IPS DF 19.7 (cell line): ENCODE measurements at places on chromosomes 2 and 18.

GRCh38 chr2:180660881-180661685 lies 319.3 kb upstream of the UBE2E3 start:
- no peak for DNase-seq

GRCh38 chr18:5726011-5726410 lies 169.3 kb downstream of the TMEM200C start:
- DNase-seq: no peak

GRCh38 chr18:58263055-58263957 lies 219.3 kb downstream of the NEDD4L start:
- no peak for DNase-seq

GRCh38 chr18:59540780-59541179 lies 156.4 kb downstream of the CCBE1 start:
- no peak for DNase-seq

- DNase-seq: no peak
Observed at GRCh38 chr2:127455566-127456493, 37.6 kb downstream of the PROC start.

- DNase-seq: no peak
Observed at GRCh38 chr2:219406861-219407230, 11.3 kb upstream of the DES start.

DNA sequence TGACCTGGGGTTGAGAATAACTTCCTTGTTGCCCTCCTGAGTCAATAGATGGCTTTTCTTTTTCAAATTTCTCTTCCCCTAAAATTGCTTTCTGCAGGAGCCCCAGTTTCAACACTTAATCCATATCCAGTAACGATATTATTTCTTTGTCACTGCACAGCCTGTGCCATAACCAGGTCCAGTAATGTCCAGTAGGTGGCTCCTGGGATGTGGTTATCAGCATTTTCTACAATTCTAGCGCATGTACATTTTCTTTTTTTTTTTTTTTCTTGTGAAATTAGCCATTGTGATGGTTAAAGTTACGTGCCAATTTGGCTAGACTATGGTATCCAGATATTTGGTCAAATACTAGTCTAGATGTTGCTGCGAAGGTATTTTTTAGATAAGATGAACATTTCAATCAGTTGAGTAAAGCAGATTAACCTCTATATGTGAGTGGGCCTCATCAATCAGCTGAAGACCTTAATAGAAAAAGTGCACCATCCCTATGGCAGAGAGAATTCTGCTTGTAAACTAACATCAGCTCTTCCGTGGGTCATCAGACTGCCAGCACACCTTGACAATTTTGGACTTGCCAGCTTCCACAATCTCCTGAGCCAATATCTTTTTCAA lies 72.9 kb upstream of the SCG2 start:
- DNase-seq: no peak

GRCh38 chr18:10417664-10418063 lies 36.8 kb upstream of the APCDD1 start:
- no peak for DNase-seq
